Suprapubic skin (tissue), 4 donors: ENCODE measurements at places on chromosomes 7 and 10.

DNA sequence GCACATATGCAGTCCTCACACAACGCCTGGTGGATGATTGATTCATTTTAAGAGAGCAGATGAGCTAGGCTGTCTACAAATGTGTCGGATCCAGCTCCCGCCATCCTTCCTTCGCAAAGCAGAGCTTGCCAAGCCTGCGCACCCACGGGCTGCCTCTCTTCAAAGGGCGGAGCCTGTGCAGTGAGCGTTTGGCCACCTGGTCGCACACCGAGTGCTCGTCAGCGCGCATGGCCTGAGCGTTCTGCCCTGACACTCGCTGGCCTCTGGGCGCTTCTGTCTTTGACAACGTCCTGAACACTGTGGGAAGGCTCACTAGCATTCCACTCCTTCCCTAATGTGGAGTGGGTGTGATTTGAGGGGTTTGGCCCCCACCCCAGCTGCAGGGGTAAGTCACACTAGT lies 47.1 kb upstream of the TMEM72 start:
- no peak for DNase-seq

DNA sequence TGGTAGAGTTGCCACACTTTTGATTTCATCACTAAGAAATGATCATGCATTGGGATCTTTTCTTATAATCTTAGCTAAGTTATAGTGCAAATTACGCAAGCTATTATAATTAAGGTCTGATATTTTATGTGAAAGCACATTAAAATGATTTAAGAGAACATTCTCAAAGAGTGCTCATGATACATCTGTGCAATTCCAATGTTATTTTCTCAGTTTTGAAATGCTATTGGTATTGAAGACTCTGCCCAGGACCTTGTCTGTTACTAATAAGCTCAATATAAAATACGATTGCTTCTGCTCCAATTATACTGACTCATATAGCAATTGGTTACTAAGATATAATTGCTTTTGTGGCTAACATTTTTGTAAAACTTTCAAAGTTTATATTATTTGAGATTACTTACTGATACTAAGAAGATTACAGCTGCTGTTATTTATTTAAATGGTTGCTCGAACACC lies 180.9 kb downstream of the ADAM12 start:
- no peak for DNase-seq

DNA sequence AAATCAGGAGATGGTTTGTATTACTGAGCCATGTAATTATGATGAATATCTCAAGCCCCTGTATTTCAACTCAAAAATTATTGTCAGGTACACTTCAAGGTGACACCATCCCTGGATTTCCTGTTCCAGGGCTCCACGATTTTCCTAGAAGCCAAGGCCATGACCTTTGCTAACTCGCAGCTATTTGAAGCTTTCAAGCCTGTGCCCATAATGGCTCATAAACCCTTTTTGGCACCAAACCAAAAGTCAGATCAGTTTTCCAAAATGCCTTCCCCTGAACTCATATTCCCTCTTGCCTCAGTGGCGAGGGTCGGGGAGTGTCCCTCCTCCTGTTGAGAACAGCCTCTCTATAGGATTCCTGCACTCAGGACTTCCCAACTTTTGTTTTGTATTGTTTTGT lies 70.8 kb downstream of the HIP1 start:
- no peak for DNase-seq

DNA sequence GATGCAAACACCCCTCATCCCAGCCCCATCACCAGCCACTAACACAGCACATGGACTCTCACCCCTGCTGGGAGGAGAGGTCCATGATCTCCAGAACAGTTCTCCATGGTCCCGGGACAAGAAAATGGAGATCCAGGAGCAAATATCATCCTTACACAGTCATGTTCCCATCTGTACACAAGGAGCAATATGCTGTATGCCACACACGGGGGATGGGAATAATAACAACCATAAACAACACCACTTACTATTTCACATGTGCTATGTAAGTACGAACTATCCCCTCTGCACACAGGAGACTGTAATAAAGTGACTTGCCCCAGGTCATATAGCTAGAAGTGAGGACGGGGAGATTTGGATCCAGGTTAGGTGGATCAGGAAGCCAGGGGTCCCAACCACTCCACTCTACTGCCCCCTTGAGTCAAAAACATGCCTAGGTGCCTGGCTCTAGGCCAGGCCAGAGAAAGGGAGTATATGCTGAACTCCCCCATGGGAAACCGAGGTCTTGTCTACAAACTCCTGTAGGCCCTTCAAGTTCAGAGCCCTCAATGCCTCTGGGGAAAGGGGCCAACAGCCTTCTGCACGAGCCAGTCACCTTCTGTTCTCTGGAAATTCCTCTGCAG lies 34.1 kb downstream of the LRRC20 start:
- DNase-seq: no peak

DNA sequence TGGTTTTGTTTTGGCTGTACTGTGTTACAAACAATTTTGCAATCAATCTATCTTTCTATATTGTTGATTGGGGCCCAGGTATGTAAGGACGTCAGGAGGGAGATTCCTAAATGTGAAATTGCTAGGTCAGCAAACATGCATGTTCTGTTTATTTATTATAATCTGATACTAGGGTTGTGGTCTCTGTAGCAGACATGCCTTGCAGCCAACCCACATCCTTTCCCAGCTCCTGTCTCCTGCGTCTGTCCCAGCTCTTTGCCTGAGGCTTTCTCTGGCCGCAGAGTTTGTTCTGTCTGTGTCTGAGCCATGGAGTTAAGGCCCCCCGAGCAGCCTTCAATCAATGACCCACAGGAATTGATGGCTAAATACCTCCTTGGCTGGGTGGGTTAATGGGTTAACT lies 124.0 kb upstream of the ZEB1 start:
- no peak for DNase-seq

- DNase-seq: no peak
These were observed 180.3 kb downstream of the SH2D4B start for GRCh38 chr10:80718024-80718423.
